ENCODE measurements at places on chromosomes 2 and 18.

DNA sequence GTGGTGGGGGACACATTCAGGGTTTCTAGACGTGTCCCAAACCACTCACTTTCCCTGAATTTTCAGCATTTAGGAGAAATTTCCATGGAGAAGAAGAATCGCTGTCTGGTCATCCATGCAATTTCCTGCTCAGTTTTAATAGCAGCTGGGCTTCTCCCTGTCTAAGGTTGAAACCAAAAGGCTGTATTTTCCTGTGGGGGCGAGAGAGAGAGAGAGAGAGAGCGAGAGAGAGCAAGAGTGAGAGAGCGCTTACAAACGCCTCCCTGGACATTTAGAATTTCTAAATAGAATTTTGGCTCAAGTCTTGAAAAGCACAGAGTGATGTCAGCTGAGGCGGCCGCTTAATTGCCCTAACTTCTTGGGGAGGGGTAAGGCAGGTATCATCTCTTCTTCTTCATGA lies 110.8 kb downstream of the SETBP1 start:
- no peak for DNase-seq

GRCh38 chr2:156784020-156784701 lies 348.0 kb downstream of the GPD2 start:
- DNase-seq: no peak

GRCh38 chr18:49585781-49586663 lies 24.2 kb downstream of the LIPG start:
- DNase-seq: no peak

DNA sequence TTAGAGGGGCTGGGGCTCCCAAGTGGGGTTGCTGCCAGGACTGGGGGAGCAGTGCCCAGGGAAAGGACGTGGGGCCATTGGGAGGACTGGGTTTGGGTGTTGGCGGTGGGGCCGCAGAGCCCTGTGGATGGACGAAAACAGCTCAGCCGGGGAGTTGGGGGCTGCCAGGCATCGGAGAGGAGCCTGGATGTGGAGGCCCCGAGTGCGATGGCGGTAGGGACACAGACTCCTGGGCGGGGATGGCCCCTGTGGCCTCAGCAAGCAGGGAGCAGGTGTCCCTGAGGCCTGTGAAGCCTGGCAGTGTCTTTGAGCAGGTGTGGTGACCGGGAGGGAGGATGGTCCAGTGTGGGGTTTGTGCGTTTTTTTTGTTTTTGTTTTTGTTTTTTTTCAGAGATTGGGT lies 13.3 kb downstream of the CTDP1 start:
- no peak for DNase-seq

DNA sequence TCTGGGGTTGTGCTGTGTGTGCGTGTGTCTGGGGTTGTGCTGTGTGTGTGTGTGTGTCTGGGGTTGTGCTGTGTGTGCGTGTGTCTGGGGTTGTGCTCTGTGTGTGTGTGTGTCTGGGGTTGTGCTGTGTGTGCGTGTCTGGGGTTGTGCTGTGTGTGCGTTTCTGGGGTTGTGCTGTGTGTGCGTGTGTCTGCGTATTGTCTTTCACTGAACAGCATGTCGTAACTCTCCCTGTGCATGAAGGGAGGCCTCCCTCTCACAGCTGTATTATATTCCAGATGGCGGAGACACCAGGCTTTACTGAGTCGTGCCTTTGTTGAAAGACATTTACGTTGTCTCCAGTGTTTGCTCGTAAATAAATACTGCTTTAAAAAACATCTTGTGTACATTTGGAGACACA lies 5.9 kb downstream of the ACKR3 start:
- no peak for DNase-seq

DNA sequence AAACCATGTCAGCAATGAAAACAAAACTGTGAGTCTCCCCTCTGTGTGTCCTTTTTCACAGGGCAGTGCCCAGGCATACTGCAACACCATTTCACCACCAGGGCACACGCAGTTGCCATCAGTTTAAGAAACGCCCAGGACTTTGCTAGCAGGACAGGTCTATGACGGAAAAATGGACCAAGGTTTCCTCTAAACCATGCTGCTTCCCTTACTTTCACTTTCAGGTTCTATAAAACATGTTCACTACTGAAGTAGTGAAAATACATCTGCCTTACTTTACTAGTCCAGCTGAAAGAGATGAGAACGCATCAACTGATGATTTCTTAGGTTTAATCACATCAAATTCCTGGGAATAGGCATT lies 110.5 kb downstream of the TCF4 start:
- no peak for DNase-seq

DNA sequence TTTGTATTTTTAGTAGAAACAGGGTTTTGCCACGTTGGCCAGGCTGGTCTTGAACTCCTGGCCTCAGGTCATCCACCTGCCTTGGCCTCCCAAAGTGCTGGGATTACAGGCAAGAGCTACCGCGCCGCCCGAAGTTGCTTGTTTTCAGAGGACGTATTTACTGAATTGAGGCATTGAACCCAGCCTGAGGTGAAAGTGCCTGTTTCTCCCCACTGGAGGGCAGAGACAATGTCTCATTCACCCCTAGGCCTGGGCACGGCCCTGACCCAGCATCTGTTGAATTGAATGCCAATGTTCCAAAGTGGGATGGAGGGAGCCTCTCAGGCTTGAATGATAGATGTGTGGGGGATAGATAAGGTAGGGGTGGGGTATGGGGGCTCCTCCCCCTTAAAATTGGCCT lies 4.5 kb upstream of the TMBIM1 start:
- no peak for DNase-seq

- no peak for DNase-seq
Observed at GRCh38 chr2:141399270-141399669, 731.5 kb downstream of the LRP1B start.

GRCh38 chr2:36567711-36568408 lies 30.1 kb downstream of the FEZ2 start:
- DNase-seq: no peak

GRCh38 chr2:155841442-155841841 lies 491.1 kb downstream of the NR4A2 start:
- DNase-seq: no peak

DNA sequence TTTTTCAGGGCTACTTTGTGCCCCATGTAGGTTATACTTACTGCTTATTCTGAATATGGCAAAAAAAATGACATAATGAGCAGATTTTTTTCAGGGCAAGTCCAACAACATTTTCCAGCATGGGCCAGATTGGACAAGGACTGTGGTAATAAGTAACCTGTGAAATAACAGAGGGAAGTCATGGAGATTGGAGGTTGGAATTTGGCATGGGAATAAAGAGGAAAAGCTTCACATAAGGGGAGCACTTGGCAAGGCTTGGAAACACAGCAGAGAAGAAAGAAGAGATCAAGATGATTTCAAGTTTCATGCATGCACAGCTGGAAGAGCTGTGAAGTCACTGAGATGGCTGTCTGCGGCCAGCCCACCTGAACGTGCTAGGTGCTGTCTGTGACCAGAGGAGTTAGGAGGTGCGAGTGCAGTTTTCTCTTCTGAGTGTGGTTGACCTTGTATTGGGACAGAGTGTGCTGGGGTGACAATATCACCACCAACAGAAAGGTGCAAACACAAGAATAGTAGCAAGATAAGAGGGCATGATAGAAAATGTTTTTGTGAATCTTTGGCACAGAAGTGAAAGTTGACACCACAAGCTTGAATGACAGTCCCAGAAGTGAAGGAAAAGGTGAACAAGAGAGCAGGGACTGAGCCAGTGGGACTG lies 71.1 kb upstream of the DSC1 start:
- DNase-seq: no peak

DNA sequence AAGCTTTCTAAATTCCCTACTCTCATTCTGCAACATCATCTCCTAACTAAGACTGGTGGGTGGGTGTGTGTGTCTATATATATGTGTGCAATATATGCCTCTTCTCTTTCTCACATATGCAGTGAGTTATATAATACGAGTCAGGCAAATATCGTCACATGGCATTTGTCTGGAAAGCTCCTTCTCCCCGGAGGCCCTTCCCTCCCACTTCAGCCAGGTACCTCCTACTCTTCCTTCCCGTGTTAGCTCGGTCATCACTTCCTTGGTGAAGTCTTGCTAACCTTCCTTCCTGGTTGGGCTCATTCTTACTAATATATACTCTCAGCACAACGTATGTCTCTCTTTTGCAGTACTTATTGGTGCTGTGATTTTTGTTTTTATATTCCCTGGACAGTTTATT lies 66.4 kb upstream of the NCK2 start:
- DNase-seq: no peak

DNA sequence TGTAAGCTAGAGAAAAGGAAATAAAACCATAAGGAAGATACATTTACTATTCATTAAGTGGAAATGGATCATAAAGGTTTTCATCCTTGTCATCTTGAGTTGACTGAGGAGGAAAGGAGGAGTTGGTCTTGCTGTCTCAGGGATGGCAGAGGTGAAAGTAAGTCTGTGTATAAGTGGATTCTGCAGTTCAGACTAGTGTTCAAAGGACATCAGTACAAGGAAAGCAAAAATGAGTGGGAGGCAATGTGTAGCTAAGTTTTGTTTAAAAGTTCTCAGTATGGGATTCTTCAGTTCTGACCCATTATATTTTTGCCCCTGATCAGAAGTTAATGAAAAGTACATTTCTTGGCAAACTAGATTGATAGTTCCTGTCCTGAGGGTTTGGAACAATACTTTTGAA lies 18.9 kb downstream of the SLC20A1 start:
- DNase-seq: no peak

DNA sequence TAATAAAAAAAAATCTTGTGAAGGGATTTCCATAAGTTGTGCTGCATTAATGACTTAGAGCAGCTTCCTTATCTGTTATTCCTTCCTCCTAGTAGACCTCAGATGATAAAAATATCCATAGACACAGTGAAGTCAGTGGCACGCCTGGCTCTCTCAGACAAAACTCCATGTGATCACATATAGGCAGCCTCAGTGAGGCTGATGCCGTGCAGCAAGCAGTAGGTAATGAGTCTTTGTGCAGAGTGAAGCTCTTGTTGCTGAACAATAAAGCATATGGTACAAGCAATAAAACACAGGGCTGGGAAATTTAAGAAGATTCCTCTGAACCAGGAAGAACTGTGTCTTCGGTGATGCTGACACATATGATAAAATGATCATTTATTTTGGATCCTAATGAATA lies 102.7 kb downstream of the CSRNP3 start:
- no peak for DNase-seq

DNA sequence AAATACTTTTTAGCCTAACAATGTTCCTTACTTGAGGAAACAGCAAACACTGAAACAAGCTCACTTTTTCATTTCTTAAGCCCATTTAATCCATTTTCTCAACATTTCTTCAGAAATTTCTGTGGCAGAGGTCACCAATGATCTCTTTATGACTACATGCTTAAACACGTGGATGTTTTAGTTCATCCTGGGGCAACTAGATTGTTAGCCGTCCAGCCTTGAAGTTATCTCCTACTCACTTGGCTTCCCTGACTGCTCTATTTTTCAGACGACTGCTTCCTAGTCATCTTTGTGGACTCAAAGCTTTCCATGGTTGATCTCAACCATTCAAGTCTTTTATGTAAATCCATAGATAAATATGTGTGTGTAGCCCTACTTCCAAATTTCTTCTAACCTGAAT lies 24.1 kb downstream of the CD302 start:
- no peak for DNase-seq

DNA sequence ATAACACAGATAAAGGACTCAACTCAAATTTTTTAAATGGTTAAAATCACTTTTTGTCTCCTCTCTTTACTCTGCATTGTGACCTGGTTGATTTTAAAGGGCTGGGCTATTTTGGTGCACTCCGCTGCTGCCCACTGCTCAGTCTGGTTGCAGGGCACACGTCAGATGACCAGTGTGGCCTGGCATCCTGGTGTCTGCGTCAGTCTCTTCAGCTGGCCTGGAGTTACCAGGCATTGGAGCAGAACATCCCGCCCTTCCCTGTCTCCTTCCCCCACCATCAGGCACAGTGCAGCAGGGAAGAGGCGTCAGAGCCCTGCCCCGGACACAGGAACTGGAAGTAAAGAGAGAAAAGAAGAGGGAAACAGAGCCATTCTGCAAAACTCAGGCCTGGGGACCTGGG lies 8.9 kb downstream of the C1QL2 start:
- no peak for DNase-seq
